DMS53 (cell line): ENCODE measurements at places on chromosomes 2 and 18.

DNA sequence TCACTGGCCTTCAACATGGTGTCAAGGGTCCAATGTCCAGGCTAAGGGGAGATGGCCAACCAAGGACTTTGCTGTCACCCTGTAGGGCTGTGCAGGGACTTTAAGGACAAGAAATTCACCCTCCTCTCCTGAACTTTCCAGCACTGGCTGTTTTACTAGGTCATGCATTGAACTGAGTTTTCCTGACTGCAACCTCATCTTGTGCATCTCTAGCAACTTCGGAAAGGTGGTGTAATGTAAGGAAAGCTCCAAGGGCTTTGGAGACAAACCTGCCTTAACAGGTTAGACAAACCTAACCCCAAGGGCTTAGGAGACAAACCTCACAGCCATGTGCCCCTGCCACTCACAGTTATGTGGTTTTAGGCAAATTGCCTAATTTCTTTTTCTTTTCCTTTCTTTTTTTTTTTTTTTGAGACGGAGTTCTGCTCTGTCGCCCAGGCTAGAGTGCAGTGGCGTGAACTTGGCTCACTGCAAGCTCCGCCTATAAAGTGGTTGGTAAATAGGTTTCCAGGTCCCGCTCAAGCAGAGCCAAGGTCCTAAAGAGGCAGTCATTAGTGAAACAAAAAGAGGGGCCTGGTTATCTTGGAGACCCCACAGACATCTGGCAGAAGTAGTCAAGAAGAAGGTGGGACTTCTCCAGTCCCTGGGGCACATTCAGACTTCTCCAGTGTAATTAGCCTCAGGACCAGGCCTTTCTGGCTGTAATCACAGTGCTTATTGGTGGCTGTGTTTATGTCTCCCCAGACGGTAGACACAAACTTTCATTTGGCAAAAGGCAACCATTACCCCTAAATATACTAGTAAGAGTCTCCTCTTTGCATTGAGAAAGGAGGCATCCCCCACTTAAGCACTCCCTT, 37.6 kb upstream of the PMAIP1 start:
- peak; percentile 26 for DNase-seq

- peak; percentile 1 for DNase-seq
These were observed 138.9 kb downstream of the PXDN start for GRCh38 chr2:1605102-1606045.

- no peak for DNase-seq
These were observed 142.6 kb upstream of the LGALSL start for GRCh38 chr2:64311191-64311910.

DNA sequence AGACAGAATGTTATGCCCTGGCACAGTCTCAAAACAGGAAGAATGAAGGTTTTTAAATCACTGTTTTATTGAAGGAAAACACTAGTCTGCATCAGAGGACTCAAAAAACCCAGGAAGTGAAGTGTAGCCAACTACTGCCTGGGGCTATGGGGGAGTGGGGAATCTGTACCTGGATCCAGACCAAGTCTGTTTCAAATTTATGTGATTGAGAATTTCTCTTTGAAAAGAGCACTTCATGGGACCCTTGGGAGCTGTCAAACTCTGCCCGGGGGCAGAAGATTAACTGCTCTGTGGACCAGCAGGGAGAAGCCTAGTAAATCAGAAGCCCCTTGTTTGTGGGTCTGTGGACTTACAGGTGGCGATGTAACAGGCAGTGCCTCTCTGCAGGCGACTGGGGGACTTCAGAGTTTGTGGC, 45.3 kb upstream of the TANC1 start:
- no peak for DNase-seq
